ENCODE measurements at places on chromosomes 1 and 21.

DNA sequence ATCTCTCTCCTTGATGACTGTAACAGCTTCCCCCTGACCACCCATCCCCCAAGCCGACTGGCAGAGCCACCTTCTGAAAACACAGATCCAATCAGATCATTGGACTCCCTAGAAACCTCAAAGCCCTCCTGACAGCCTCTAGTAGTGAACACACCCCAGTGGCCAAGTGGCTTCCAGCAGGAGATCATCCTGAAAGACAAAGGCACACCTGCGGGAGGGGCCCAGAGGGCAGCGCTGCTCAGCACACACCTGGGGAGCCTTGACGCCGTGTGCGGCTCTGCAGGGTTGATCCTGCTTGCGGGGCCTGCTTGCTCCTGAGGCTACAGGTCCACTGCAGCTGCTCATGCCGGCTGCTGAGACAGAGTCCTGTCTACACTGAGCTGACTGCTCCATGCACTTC is 41.5 kb downstream of the SLC66A1 start:
- no peak for DNase-seq

DNA sequence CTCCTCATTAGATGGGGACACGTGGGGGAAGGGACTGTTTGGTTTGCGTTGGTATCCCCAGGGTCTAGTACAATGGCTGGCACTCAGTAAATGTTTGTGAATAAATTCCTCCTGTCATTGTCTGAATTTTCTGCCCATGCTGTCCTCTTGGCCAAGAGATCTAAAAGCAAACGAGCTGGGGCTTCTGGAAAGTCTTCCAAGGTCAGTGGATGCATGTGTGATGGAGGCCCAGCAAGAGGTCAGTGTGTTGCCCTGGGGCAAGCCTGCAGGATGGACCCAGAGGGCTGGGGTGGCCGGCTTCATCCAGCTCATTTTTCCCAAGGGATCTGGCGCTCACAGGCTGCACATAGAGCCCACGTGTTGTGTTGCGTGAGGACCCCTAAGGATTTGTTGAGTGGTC is 30.0 kb upstream of the JUN start:
- no peak for DNase-seq

GRCh38 chr21:24278711-24279110 is 1328.6 kb downstream of the MRPL39 start:
- no peak for DNase-seq

DNA sequence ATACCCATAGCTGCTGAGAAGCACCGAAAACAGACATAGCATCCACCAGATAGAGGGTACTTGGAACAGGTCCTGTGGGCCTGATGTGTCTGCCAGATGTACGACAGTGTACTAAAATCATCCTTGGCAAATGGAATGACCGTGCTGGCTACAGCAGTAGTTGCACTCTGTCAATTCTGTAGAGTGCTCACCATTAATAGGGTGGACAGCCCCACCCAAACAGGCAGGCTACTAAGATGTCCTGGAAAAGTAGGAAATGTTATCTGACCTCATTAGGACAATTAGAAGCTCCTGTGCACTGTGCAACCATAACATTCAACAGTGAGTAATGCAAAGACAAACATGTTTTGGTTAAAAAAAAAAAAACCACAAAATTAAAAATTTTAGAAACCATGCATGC is 106.2 kb downstream of the PTPN14 start:
- no peak for DNase-seq

GRCh38 chr1:3636080-3636479 is 11.3 kb downstream of the TPRG1L start:
- no peak for DNase-seq

DNA sequence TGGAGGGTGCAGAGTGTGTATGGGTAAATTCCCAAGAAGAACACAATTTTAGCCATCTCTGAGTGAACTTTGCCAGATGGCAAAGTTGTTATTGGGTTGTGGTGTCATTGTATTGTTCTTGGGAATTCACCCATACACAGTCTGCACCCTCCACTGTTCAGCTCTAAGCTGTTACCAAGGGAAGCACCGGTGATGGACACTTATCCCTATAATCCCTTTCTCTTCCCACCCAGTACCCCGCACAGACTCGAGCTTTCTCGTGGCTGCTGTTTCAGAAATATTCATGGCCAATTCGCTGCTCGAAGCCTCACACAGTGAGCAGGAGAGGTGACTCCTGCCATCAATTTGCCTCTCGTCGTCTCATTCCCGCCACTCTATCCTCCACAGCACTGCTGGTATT is 95.7 kb upstream of the PALMD start:
- no peak for DNase-seq

GRCh38 chr1:57088653-57089052 is 122.8 kb upstream of the C8B start:
- no peak for DNase-seq

- DNase-seq, result no peak
These were observed 25.9 kb downstream of the UBE2U start for GRCh38 chr1:64229307-64229706.

DNA sequence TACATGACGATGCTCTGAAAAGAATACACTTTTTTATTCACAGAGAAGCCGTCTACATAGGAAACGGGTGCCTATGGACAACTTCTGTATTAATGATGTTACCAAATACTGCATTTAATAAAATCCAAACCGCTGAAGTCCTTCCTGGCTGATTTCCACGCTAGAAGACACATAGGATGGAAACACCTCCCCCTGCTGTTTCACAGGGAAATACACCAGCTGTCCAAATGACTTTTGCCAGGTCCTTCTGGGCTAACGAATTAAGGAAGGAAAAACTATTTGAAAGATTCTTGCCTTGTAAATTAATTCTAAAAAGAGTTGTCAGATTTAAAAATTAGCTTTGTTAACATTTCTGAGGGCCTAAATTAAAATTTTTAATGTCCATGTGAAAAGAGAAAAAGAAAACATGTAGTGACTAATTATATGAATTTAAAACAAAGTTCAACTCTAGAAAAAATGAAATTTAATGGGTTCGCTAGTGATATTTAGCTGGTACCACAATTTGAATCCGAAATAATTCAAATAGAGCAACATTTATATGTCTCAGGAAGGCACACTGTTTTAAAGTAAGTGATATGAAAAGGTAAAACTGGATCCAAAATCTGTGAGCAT is 146.0 kb downstream of the RERE start:
- no peak for DNase-seq

- no peak for DNase-seq
These were observed 24.1 kb downstream of the ACTA1 start for GRCh38 chr1:229409616-229410369.

- DNase-seq, result no peak
These were observed 42.5 kb downstream of the WDR4 start for GRCh38 chr21:42836767-42837301.

DNA sequence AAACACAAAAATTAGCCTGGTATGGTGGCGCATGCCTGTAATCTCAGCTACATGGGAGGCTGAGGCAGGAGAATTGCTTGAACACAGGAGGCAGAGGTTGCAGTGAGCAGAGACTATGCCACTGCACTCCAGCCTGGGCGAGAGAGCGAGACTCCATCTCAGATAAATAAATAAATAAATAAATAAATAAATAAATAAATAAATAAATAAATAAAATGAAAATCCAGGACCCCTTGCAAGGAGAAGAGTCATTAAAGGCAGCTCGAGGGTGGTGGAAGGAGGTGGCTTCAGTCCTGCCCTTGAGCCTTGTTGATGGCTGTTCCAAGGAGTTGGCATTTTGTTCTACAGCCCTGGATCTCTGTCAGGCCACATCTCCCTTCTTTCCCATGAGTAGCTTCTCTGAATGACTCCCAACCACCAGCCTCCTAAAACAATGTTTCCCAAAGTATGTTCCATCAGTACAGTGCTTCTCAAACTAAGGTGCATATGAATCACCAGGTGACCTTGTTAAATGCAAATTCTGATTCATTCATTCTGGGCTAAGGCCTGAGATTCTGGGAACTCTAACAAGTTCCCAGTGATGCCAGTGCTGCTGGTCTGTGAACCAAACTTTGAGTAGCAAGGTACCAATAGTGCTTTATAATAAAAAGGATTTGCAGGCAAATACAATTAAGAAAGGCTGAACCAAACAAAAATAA is 99.0 kb downstream of the KCNN3 start:
- no peak for DNase-seq

DNA sequence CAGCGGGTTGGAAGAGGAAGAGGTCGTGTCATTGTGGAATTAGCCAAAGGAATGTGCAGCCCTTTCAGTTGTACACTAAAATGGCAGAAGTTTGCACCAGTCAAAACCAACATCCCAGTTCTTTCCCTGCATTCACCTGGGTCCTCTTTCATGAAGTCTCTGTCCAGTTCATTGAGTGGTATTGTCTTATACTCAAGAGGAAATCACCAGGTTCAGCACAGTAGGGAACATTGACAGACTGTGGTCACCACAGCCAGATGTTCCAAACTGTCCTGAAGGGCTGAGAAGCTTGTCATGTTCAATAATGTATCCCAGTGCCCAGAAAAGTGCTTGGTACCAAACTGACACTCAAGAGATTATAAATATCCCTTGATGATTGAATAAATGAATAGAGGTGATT is 131.6 kb downstream of the GLUL start:
- no peak for DNase-seq

DNA sequence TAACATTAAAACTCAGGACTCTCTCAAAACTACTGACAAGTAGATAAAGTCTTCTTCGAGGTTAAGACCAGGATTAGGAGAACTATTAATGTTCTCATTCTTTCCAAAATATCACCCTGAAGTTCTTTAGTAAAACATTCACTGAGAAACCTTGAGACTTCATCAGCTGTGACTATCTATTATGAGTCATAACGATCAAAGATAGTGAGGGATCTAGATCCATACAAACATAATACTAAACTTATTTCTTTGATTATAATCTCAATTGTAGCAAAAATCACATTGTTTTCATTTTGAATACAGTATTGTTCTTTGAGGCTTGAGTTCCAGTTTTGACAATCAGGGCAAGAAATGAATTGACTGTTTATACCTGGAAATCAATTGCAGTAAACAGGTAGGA is 11.1 kb downstream of the PYHIN1 start:
- DNase-seq, result no peak

DNA sequence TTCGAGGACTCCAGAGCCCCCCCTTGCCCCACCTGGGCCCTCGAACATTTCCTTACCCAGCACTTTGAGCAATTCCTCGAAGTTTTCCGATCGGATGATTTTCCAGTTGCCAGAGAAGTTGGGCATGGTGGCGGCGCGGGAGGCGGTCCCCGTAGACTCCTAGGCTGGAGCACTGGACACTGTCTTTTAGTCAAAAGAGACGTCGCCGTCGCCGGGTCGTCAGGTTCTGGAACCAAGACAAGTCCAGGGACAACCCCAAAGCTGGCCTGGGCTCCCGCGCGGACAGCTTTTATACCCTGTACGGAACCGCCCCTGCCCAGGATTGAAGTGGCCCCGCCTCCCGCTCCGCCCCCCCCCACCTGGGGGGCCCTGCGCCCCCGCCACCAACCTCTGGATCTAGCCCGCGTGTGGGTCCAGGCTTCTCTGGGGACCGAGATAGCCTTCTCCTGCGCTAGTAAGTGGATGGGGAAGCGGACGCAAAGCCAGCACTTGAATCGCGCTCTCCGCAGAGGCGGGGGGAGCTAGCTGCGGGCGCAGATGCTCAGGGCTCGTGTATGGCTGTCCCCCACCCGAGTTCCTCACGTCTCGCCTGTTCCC is at the start of gene CRABP2:
CRABP2 (minus strand) TSS at position 263 of the 597 bp plus-strand sequence; CDS start at position 126, 137 bp downstream.
- no peak for DNase-seq

DNA sequence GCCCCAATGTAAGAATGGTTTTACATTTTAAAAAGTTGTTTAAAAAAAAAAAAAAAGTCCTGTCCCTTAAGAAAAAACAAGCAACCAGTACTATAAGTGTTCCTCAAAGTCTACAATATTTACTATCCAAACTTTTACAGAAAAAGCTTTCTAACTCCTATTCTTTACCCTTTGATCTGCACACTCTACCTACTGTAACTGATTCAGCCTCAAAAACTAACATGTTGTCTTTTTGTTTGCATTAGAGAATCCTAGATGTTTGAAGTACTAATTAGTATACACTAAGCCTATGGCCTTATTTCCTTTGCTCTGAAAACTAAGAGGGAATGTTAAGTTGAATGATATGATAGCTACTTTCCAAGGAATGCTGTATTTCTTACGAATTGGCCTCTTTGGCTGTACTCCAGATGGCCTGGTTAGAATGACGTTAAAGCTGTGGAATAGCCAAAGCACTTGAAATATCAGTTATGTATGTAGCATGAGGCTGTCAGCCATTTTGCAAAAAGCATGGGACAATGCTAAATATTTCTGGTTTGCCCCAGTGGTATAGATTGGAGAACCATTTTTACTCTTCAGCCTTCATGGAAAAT is 234.8 kb downstream of the GPR52 start:
- no peak for DNase-seq

GRCh38 chr1:39576016-39576657 is 453 bp downstream of the PABPC4 start:
- peak; percentile 20 for DNase-seq

DNA sequence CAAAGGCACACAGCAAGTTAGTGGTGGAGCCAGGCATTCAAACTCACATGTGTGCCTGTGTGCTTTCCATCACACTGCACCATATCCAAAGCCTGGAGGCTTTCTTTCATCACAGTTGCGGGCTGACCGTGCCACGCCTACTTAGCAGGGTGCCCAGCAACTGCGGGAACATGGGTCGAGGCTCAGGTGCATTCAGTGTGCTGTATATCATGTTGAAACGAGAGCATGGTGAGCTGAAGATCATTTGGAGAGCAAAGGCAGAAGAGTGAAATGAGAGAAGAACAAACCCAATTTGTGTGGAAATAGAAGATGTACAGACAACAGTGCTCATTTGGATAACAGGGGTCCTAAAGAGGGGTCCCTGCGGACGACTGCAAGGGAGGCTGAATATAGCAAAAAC is 46.5 kb downstream of the FAM78B start:
- DNase-seq, result no peak

GRCh38 chr21:43269957-43270705 is 101.3 kb downstream of the CRYAA start:
- DNase-seq, result no peak

- no peak for DNase-seq
These were observed 830 bp upstream of the PRDX1 start for GRCh38 chr1:45522324-45523104.

DNA sequence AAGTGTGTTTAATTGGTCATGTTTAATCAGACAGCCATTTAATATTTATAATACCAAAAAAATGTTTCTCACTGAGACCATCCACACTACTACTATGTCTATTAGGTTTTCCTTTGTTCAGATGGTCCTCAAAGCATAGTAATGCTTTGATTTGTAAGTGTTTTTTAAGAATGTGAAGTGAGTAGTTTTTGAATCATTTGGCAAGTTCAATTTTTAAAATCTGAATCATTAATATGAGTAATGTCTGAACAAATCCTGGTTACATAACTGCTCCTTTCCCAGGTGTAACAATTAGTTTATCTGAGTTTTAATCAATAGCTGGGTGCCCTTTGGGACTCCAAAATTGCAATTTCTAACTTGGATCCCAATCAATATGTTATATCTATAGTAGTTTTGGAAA is 23.5 kb upstream of the RPL5 start:
- DNase-seq, result no peak

- DNase-seq, result no peak
These were observed 17.4 kb downstream of the SAMD11 start for GRCh38 chr1:941015-941587.

GRCh38 chr1:16167331-16168143 is 11.7 kb upstream of the EPHA2 start:
- peak; percentile 52 for DNase-seq

- no peak for DNase-seq
These were observed 65.1 kb upstream of the DPT start for GRCh38 chr1:168794057-168794456.

GRCh38 chr1:56526571-56527174 is 52.7 kb downstream of the PLPP3 start:
- no peak for DNase-seq

GRCh38 chr21:18877917-18878316 is 474.3 kb upstream of the TMPRSS15 start:
- DNase-seq, result no peak
